Endothelial cell (in vitro differentiated cells): ENCODE measurements at places on chromosomes 4 and X. TPM values are rescaled to one million over a fixed set of nuclear protein-coding genes. Genes with fewer than 3 reads are reported as not detected.

The YIPF7 gene
- not detected for total RNA-seq

The PABPC4L gene
- 2.4 TPM for total RNA-seq

DNA sequence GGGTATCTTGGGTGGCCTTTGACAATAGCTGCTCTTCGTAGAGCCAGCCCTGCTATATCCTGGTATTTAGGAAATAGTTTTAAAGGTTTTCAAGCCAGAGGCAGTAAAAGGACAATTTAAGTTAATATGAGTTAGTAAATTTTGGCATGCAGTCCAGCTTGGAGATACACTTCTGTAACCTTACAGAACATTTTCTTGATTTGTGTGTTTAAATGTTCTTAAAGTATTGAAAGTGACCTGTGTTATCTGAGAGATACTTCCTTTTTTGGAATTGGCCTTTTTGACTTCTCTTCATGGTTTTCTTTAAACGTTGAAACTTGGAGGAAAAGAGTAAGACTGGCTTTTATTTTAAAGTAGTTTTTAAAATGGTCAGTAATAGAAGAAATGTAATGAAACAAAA, 25.5 kb downstream of the PDLIM5 start:
- DNase-seq, result no peak
- H3K36me3 ChIP-seq, result no peaks in the 10 kb centered on the region
- H3K27me3 ChIP-seq, result no peaks in the 10 kb centered on the region
- H3K4me3 ChIP-seq, result no peak overlapping the region
- peaks cover 9% of the 10 kb centered on the region for H3K4me1 ChIP-seq

- DNase-seq, result no peak
- H3K27me3 ChIP-seq, result no peaks in the 10 kb centered on the region
- H3K4me1 ChIP-seq, result no peaks in the 10 kb centered on the region
Observed at GRCh38 chr4:171583790-171584189, 229.4 kb upstream of the GALNTL6 start.

DNA sequence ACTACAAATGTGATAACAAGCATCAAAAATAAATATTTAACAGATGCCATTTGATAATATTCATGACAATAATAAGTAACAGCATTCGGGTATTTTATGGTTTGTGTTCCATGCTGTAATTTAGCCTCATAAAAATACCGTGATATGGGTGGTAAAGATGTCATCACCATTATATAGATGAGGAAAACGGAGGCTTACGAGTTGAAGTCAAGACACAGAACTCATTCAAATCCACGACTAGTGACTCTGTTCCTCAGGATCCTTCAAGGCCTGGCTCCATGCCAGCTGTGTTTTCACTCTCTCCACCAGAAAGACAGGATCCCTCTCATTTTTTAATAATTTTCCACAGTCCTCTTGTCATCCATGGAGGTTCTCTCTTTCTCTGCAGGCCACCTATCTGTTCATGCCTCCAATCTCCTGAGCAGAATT, 94.5 kb downstream of the APBB2 start:
- peaks cover 17% of the 10 kb centered on the region for H3K4me1 ChIP-seq
- no peak overlapping the region for H3K4me3 ChIP-seq
- no peak for DNase-seq
- peaks cover 21% of the 10 kb centered on the region for H3K36me3 ChIP-seq
